Activated T-helper 1 cell treated with anti-CD3 and anti-CD28 coated beads, Interleukin-12 subunit alpha, Interleukin-12 subunit beta, Interleukin-2, Interleukin-4 antibody, amounts not matched to agents 30 ng/mL and 10 ng/mL and 1 ng/mL, durations not matched to agents 14 hours and 24 hours and 36 hours (primary cell): ENCODE measurements at places on chromosomes 3 and 15.
A peak's percentile ranks its signal among the peaks of the same experiment; 100 is the strongest.

DNA sequence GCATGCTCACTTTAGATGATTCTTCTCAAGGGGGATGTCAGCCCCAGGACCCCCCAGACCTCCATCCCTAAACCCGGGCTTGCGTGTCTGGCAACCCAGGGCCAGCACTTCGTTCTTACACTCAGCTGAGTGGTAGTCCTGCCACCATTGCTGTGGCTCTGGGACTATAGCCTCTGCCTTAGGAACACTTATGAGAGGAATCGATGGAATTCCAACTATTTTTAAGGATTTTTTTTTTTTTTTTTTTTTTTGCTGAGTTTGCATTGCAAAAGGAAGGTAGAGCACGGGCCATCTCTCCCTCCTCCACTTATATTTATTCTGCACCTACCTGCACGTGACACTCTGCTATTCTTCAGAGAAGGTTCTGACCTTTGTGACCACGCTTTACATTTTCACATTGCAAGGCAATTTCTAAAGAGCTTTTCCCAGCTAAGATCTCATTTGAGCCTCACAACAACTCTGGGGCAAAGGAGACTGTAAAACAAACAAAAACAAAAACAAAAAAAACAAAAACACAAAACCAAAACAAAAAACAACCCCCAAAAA, 113.9 kb downstream of the LPP start:
- peaks cover 34% of the 10 kb centered on the region for H3K4me1 ChIP-seq
- DNase-seq: no peak
- peaks cover 2% of the 10 kb centered on the region for H3K27me3 ChIP-seq
- peaks cover 11% of the 10 kb centered on the region for H3K36me3 ChIP-seq
- H3K4me3 ChIP-seq: no peak overlapping the region
- no peak overlapping the region for H3K27ac ChIP-seq

DNA sequence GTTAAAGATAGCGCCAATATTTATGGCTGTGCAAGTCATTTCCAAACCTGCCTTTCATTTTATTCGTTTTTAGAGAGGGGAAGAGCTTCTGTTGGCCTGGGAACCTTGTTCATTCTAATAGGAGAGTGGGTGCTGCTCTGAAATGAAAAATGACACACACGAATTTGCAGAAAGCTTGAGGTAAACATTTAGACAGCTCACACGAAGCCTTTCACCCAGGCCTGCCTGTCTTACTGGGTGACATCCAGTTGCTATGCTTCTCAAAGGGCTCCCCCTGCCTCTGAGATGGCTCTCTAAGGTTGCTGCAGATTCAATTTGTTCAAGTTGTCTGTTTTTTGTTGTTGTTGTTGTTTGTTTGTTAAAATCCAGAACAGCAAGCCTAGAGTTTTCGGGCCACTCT, 18.2 kb downstream of the PEX5L start:
- H3K27me3 ChIP-seq: no peaks in the 10 kb centered on the region
- H3K4me1 ChIP-seq: no peaks in the 10 kb centered on the region
- H3K36me3 ChIP-seq: no peaks in the 10 kb centered on the region

GRCh38 chr15:66588537-66588936, 22.7 kb upstream of the LCTL start:
- no peak overlapping the region for H3K27ac ChIP-seq
- H3K27me3 ChIP-seq: peaks cover 8% of the 10 kb centered on the region
- H3K4me1 ChIP-seq: no peaks in the 10 kb centered on the region
- no peak overlapping the region for H3K4me3 ChIP-seq
- no peaks in the 10 kb centered on the region for H3K36me3 ChIP-seq
- no peak for DNase-seq

GRCh38 chr3:36911990-36912804, 32.7 kb downstream of the TRANK1 start:
- no peaks in the 10 kb centered on the region for H3K27me3 ChIP-seq
- peaks cover 40% of the 10 kb centered on the region for H3K4me1 ChIP-seq
- DNase-seq: peak; percentile 40
- peak overlapping the region; percentile 19 for H3K4me3 ChIP-seq
- no peaks in the 10 kb centered on the region for H3K36me3 ChIP-seq

DNA sequence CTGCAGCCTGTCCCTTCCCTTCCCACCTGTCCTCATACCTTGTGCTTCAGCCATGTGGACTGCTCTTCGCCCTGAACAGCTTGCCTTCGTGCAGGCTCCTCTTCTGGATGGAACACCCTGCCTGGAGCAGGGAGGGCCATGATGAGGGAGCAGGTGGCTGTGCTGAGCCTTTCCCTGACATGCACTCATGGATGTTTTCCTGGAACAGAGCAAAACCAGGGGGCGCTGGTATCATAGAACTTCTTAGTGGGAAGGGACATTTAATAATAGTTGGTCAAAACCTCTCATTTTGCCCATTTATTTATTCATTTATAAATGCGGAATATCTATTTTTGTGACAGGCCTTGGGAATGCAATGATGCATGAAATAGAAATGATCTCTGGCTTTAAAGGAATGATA, 149.3 kb downstream of the CACNA1D start:
- no peak overlapping the region for H3K27ac ChIP-seq
- H3K4me3 ChIP-seq: no peak overlapping the region
- no peaks in the 10 kb centered on the region for H3K4me1 ChIP-seq
- H3K27me3 ChIP-seq: peaks cover 9% of the 10 kb centered on the region
- no peak for DNase-seq

DNA sequence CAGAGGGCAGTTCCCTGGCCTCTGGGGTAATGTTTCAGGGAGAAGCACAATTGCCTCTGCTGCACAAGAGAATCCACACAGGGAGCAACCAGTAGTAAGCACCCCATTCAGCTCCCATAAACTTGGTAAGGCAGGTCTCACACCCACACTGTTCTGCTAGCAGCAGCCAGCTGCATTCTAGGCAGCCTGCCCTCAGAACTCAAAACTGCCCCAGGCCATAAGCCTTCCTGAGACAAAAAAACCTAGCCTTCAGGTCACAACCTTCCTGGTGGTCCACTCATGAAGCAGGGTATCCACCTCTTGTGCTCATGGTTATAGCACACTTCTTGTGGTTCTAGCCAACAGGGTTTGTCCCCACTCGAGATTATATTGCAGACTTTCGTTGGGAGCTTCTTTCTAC, 33.7 kb upstream of the ABI3BP start:
- H3K27ac ChIP-seq: no peak overlapping the region
- no peak overlapping the region for H3K4me3 ChIP-seq
- peaks cover 2% of the 10 kb centered on the region for H3K27me3 ChIP-seq
- no peak for DNase-seq

- peaks cover 2% of the 10 kb centered on the region for H3K27me3 ChIP-seq
- peaks cover 17% of the 10 kb centered on the region for H3K4me1 ChIP-seq
- H3K4me3 ChIP-seq: no peak overlapping the region
- no peak overlapping the region for H3K27ac ChIP-seq
- H3K36me3 ChIP-seq: peaks cover 1% of the 10 kb centered on the region
Measured at GRCh38 chr3:143439817-143440216, 320.2 kb downstream of the CHST2 start.

DNA sequence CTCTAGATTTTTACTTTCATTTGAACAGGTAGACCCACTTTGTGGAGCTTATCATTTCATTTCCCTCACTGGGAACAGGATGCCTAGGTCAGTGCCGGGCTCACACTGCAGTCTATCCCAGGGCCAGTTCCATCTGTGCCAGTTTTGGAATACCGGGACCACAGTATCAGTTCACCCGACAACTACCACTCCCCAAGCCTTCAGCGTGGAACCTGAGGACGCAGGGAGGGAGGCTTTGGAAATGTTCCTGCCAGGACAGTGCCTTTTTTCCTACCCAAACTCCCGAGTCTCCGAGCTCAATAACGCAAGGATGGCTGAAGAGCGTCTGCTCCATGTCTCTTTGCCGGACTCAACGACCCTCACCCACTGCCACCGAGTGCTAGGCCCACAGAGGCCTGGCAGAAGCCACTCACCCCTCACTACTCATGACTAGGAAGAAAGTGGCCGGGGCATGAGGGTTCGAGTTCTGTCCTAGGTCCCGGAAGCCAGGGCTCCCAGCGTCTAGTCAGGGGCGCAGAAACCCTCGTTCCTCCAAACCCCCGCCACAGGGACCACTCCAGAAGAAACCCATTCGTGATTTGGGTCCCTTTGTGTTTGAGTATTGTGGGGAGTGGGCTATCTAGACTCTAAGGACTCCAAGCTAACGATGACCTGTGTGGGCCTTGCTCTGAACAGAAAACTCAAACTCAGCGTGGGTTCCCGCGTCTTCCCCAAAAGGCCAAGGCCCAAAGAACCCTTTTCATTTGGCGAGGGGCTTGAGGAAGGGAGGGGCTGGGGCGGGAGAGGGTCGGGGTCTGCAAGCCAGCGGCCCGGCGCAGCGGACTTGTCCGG, 11.4 kb downstream of the ZIC1 start:
- H3K36me3 ChIP-seq: no peaks in the 10 kb centered on the region
- H3K27me3 ChIP-seq: peaks cover 64% of the 10 kb centered on the region
- no peak overlapping the region for H3K4me3 ChIP-seq
- H3K4me1 ChIP-seq: no peaks in the 10 kb centered on the region
- H3K27ac ChIP-seq: no peak overlapping the region

GRCh38 chr3:146685050-146685814, 80.1 kb upstream of the PLSCR5 start:
- H3K36me3 ChIP-seq: no peaks in the 10 kb centered on the region
- no peak for DNase-seq
- H3K27ac ChIP-seq: no peak overlapping the region
- H3K4me1 ChIP-seq: no peaks in the 10 kb centered on the region
- no peaks in the 10 kb centered on the region for H3K27me3 ChIP-seq

DNA sequence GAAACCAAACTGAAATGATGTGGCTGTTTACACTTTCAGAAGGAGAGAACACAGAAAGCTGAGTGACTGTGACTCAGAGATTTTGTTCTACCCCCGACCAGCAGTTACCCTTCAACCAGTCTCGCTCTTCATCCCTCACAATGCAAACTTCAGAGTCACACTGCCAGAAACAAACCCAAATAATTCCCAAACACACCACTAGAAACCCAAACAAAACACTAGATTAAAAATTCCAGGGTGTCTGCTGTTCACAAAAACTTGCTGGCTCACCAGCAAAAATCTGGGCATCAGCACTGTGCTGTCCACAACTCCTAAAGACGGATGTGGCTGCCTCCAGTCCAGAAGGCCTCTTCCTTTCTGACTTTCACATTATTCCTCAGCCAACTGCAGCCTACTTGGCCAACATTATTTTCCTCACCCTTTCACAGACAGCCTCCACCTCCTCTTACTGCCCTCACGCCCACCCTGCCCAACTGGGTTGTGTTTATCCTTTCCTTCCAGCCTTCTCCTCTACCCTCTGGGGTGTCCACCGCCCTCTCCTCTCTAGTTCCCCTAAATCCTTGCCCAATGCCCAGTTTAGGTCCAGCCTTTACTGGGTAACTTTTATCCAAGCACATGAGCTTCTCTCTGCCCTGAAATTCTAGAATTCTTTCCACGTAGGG, 71.4 kb downstream of the MECOM start:
- no peak overlapping the region for H3K27ac ChIP-seq
- peaks cover 2% of the 10 kb centered on the region for H3K27me3 ChIP-seq
- peaks cover 6% of the 10 kb centered on the region for H3K4me1 ChIP-seq
- DNase-seq: no peak
- H3K36me3 ChIP-seq: no peaks in the 10 kb centered on the region
- no peak overlapping the region for H3K4me3 ChIP-seq

GRCh38 chr15:56341201-56341600, 24.0 kb upstream of the TEX9 start:
- peaks cover 12% of the 10 kb centered on the region for H3K27me3 ChIP-seq
- no peak overlapping the region for H3K4me3 ChIP-seq
- H3K36me3 ChIP-seq: no peaks in the 10 kb centered on the region
- no peak overlapping the region for H3K27ac ChIP-seq

DNA sequence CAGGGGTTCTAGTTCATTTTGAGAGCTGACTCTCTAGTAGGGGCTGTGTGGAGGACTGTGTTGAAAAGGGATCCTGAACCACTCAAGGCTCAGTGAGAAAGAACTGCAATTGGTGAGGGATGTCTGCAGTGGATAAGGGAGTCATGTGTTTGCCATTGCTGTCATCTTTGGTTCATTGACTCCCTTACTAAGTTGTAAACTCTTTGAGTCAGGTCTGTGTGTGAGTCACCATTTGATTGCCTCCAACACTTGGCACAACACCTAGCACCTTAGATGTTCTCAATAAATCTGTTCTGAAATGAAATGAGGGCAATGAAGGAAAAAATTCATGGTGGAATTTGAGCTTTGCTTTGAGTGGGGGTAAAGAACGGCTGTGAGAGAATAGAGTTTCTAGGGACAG, 51.7 kb downstream of the PLS1 start:
- no peak overlapping the region for H3K4me3 ChIP-seq
- no peak for DNase-seq
- H3K36me3 ChIP-seq: no peaks in the 10 kb centered on the region
- H3K27ac ChIP-seq: no peak overlapping the region
- H3K4me1 ChIP-seq: peaks cover 7% of the 10 kb centered on the region
- no peaks in the 10 kb centered on the region for H3K27me3 ChIP-seq

DNA sequence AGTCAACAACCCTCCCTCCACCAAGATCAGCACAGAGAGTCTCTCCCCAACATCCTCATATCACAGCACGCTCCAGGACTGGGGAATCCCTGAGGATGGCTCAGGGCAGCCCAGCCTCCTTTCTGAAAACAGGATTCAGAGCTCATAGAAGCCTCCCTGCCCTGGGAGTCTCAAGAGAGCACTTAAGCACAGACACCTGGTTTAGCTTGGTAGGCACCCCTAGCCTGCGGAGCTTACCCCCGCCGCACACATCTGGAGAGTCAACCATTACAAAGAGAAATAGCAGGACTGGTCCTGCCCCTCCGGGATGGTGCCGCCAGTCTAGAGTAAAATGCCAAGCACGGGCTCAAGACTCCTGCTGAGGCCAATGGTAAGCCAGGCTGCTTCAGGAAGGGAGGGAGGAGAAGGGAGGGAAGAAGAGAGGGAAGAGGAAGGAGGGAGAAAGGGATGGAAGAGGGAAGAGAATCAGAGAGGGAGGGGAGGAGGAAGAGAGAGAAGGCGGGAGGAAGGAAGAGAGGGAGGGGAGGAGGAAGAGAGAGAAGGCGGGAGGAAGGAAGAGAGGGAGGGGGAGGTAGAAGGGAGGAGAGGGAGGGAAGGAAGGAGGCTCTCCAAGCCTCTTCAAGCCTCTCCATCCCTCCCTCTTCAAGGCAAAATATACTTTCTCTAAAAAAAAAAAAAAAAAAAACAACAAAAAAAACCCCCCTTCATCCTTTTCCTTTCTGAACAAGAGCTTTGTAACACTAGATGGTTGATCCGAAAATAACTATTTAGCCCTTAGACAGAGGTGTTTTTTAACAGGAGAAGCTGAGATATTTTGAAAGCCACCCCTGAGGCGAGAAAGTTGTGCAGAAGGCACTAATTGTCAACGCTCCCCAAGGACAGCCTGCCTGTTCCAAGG, 278.6 kb upstream of the TLE3 start:
- no peak overlapping the region for H3K4me3 ChIP-seq
- H3K27me3 ChIP-seq: peaks cover 26% of the 10 kb centered on the region
- no peak for DNase-seq
- H3K4me1 ChIP-seq: no peaks in the 10 kb centered on the region
- H3K27ac ChIP-seq: no peak overlapping the region
